ENCODE measurements at places on chromosomes 13 and 19.

GRCh38 chr13:82647540-82647939, 1234.7 kb downstream of the SLITRK1 start:
- DNase-seq: peak; percentile 5

GRCh38 chr19:44585371-44586133, 27.8 kb upstream of the IGSF23 start:
- DNase-seq: peak; percentile 8

GRCh38 chr13:109650861-109651260, 135.5 kb downstream of the IRS2 start:
- DNase-seq: no peak

GRCh38 chr19:3908266-3909054, 24.4 kb upstream of the NMRK2 start:
- DNase-seq: no peak

DNA sequence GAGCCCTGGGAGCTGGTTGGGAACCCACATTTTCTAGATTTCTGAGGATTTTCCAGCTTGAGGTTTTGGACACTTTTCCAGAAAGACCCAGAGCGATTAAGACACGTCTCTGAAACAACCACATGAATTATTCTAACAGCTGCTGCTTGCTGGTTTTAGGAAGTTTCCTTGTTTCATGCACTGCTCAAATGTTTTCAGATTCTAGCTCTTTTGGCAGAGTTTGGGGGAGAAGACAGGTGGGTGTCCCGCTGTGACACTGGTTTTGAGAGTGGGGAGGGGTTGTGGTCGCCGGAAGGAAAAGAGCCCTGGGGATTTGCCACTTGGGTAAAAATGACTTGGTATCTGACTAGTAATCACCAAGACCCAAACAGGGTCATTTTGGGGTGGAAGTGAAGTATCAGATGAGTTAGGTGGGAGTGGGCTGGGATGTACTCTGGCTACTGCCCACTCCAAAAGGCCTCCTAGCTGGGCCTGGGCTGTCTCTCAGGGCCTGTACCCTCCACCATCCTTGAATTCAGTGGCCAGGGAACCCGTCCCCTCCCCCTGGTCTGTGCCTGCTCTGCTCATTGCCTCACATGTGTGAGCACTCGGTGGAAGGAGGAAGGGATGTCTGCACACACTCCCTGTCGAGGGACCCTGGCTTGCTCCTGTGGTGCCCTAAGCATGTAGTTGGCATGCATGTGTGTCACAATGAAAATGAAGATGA, 13.2 kb downstream of the GATAD2A start:
- no peak for DNase-seq

DNA sequence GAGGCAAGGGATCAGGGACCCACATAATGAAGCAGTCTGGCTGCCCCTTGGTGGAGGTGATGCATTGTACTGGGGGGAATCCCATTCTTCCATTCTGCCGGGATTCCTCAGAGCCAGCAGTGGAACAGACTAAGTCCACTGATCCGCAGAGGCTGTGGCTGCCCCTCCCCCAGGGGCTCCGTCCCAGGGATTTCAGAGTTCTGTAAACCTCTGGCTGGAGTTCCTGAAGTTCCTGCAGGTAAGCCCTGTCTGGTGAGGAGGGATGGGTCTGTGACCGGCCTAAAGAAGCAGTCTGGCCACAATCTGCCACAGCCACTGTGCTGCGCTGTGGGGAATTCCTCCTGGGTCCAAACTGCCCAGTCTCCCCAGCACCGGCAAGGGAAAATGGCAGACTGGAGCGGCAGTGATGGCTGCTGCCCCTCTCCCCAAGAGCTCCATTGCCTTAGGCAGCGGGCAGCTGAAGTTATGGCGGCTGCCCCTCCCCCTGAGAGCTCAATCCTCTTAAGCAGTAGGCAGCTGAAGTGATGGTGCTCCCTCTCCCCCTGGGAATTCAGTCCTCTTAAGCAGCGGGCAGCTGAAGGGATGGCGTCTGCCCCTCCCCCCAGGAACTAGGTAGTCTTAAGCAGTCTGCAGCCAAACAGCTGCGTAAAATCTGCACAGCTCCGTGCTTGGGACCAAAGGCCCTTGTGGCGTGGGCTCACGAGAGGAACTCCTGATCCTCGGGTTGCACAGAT, 155.7 kb downstream of the PCDH17 start:
- no peak for DNase-seq

GRCh38 chr13:37277007-37277406, 171.5 kb upstream of the CSNK1A1L start:
- DNase-seq: no peak

GRCh38 chr19:55553217-55554182, 8.2 kb upstream of the SBK3 start:
- DNase-seq: no peak

DNA sequence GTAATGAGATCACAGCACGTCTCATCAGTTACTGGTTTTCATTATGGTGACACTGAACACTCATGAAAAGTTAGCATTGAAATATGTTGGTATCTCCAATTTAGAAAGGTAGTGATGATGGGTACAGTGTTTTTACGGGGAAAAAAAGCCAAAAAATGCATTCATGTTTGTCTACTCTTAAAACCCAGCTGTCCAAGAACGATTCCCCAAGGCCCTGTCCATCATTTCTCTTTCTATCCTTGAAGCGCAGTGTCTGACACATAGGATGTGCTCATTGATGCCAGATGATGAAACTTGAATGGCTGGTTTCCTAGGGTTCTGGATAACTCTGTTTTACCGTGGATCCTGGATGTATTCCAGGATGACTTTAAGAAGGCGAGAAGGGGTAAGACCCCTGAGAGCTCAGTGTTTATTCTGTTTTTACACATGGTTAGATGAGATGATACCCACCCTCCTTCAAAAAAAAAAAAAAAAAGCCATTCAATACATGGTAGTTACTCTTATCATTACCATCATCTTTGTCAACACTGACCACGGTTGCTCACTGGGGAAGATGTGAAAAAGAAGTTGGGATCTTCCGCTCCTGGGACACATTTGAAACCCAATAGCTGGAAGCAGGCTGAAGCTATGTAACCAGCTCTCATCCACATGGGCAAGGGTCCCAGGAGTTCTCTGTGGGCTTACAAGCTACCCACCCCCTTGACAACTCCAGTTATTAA, 22.5 kb downstream of the SERP2 start:
- peak; percentile 18 for DNase-seq

DNA sequence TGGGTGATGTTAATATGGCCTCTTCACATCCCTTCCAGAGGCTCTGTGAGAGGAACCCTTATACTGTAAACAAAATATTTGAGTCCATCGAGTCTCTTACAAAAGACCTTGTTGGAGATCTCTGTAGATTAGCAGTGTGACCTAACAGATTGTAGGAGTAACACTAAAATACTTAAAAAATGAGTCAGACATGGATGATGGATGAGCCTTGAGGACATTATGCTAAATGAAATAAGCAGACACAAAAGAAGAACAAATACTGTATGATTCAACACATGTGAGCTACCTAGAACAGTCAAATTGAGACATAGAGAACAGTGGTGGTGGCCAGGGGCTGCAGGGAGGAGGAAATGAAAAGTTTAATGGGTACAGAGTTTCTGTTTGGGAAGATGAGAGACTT, 152.2 kb upstream of the UBL3 start:
- DNase-seq: no peak

GRCh38 chr13:113667771-113668490, 912 bp downstream of the GRK1 start:
- no peak for DNase-seq

DNA sequence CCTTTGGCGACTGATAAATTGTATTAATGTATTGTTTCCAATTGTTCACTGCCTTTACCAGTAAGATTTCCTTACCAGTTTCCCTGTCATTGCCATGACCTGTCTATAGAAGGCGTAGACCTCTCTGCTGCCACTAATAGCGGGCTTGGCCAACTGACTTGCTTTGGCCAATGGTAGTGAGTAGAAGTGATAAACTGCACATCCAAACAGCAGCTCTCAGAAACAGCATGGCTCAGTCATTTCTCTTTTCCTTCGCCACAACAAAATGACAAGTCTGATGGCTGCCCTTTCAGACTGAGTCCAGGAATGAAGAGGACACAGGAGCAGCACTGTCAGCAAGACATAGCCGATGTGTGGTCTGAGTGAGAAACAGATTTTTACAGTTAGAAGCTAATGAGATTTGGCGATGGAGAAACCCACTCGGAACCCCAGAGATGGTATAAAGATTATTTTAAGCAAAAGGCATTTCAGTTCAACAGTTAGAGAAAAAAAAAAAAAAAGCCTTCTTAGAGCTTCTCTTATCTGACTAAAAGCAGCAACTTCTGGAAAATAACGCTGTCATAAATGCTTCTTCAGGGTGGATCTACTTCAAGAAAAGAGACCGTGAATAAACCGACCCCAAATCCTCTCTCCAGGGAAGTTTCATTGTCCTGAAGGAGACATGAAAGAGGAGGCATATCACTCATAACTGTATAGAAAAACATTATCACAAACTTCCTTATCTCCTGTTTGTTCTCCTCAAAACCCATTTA, 42.0 kb upstream of the TM9SF2 start:
- DNase-seq: no peak

- DNase-seq: no peak
Observed at GRCh38 chr13:24906268-24906667, 142.3 kb downstream of the RNF17 start.

Measured in NCI-H69 (cell line).